ENCODE measurements at places on chromosomes 5 and 9.

DNA sequence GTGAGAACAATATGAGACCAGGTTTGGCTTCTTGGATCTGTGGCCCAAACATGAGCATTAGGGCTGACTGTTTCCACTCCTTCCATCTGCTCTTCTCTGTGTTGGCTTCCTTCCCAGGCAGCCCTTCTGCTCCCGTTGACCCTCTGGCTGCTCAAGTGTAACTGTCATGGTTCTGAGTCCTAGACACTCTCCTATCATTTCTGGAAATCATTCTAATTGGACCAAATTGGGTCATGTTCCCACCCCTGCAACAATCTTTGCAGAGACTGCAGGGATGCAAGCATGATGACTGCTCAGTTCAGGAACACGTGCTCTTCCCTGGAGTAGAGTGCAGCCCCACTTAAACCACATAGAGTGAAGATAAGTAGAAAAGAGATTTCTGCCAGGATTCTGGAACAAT lies 741.4 kb downstream of the TAF11L14 start:
- H3K36me3 ChIP-seq: no peaks in the 10 kb centered on the region
- no peaks in the 10 kb centered on the region for H3K27me3 ChIP-seq
- DNase-seq: no peak

GRCh38 chr9:134966270-134966669 lies 48.6 kb upstream of the FCN1 start:
- H3K4me3 ChIP-seq: no peak overlapping the region
- no peak overlapping the region for H3K27ac ChIP-seq
- peaks cover 25% of the 10 kb centered on the region for H3K27me3 ChIP-seq
- no peaks in the 10 kb centered on the region for H3K36me3 ChIP-seq
- H3K4me1 ChIP-seq: no peaks in the 10 kb centered on the region
- no peak for DNase-seq

DNA sequence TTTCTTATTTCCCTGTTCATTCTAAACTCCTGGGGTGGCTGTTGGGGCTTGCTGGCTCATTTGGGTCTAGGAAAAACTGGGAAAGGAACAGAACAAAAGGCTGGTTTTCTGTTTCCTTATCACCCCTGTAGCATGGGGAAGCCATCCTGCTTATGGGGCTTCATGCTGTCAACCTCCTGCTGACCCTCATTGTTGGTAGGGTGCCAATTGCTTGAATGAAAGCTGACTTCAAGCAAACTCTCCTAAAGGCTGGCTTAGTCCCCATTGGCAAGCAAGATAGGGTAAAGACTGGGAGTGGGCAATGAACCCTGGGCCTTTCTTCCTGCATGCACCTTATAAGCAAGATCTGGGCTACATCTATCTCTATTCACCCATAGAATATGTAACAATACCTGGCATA lies 511.6 kb downstream of the DMAC1 start:
- no peaks in the 10 kb centered on the region for H3K36me3 ChIP-seq
- H3K4me1 ChIP-seq: no peaks in the 10 kb centered on the region
- H3K27ac ChIP-seq: no peak overlapping the region

GRCh38 chr5:60540856-60541805 lies 158.8 kb downstream of the DEPDC1B start:
- H3K4me1 ChIP-seq: no peaks in the 10 kb centered on the region
- peaks cover 10% of the 10 kb centered on the region for H3K27me3 ChIP-seq
- H3K27ac ChIP-seq: peak overlapping the region; percentile 14

GRCh38 chr9:101625876-101626275 lies 31.1 kb upstream of the PPP3R2 start:
- H3K27ac ChIP-seq: no peak overlapping the region
- peak; percentile 31 for DNase-seq
- no peaks in the 10 kb centered on the region for H3K27me3 ChIP-seq
- H3K4me3 ChIP-seq: no peak overlapping the region

DNA sequence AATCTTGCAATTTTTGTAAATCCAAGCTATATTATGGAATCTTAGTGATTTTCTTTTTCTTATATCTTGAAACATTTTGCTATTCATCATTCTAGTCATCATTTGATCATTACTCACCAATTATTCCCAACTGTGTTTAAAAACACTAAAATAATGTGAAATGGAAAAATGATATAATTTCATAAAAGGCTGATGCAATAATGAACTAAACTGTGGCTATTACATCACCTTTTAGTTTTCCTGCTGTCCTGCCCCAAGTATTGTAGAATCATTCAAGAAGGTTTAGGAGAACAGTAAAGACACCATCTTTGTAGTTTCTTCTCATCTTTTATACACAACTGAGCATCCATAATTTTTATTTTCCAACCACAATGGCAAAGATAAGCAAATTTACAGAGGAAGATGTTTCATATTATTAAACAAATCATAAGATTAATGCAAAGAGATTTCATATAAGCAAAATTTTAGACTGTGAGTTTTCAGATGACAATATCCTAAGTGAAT lies 431.0 kb upstream of the SLC30A5 start:
- H3K36me3 ChIP-seq: no peaks in the 10 kb centered on the region
- DNase-seq: peak; percentile 6
- no peaks in the 10 kb centered on the region for H3K27me3 ChIP-seq
- no peak overlapping the region for H3K27ac ChIP-seq
- peaks cover 10% of the 10 kb centered on the region for H3K4me1 ChIP-seq
- no peak overlapping the region for H3K4me3 ChIP-seq

DNA sequence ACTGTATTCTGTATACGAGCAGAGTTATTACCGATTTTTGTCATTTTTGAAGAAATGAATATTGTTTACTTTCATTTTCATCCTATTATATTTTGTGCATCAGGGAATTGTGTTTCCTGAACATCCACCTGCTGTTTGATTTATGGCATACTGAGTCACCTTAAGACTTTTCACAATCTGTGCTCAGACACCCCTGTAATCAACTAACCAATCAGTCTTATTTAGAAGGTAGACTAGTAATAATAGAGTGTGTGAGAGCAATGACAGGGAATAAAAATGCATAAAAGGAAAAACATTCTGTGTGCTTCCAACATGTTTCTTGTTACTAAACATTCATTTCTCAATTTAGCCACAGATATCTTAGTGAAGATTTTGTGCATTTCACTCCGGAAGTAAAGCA lies 1413.6 kb upstream of the ACO1 start:
- no peak for DNase-seq
- no peaks in the 10 kb centered on the region for H3K36me3 ChIP-seq
- H3K27me3 ChIP-seq: no peaks in the 10 kb centered on the region
- H3K27ac ChIP-seq: no peak overlapping the region
- H3K4me1 ChIP-seq: no peaks in the 10 kb centered on the region

DNA sequence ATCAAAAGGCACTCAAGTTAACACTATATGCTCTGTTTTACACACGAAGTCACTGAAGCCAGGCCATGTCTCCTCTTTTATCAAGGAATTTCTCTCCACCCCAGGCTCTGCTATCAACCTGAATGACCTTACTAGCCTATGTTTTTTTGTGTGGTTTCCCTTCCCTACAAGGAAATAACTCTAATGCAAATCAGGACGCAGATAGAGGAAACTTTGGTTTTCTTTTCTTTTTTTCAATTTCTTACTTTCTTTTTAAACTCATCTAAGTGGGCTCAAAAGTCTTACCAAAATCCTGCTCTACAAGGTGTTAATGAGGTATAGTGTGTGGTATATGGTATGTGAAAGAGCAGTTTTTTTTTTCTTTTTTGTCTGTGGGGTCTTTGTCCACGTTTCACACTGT lies 5.5 kb upstream of the SLC46A2 start:
- H3K27ac ChIP-seq: no peak overlapping the region
- H3K4me1 ChIP-seq: 0 out of 2 replicates have a peak, but pooled peaks cover 14% of the 10 kb centered on the region
- H3K27me3 ChIP-seq: no peaks in the 10 kb centered on the region
- DNase-seq: no peak

DNA sequence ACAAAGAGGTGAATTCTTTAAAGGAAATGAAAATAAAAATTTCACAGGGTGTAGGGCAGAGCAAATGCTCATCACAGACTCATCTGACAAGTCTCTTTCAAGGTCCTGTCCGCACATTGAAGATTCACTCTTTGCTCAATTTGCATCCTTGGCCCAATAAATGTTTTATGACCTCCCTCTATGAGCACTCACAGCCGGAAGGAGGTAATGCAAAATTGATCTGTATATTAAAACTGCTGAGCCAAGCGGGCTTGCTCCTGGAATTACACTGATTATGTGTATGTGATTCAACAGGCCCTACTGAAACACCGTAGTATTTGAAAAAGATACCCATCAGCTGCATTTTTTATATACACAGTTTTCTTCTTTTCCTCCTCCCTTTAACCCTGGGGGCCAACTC lies 246.8 kb downstream of the IZUMO3 start:
- no peak overlapping the region for H3K4me3 ChIP-seq
- no peaks in the 10 kb centered on the region for H3K27me3 ChIP-seq
- H3K36me3 ChIP-seq: no peaks in the 10 kb centered on the region
- no peak overlapping the region for H3K27ac ChIP-seq
- H3K4me1 ChIP-seq: no peaks in the 10 kb centered on the region
- DNase-seq: no peak
